Stimulated activated CD8-positive, alpha-beta memory T cell treated with anti-CD3 and anti-CD28 coated beads, Interleukin-12 subunit alpha, Interleukin-12 subunit beta, amount 100 ng/mL, for 1 hour (primary cell): ENCODE measurements at places on chromosomes 5 and 9.

DNA sequence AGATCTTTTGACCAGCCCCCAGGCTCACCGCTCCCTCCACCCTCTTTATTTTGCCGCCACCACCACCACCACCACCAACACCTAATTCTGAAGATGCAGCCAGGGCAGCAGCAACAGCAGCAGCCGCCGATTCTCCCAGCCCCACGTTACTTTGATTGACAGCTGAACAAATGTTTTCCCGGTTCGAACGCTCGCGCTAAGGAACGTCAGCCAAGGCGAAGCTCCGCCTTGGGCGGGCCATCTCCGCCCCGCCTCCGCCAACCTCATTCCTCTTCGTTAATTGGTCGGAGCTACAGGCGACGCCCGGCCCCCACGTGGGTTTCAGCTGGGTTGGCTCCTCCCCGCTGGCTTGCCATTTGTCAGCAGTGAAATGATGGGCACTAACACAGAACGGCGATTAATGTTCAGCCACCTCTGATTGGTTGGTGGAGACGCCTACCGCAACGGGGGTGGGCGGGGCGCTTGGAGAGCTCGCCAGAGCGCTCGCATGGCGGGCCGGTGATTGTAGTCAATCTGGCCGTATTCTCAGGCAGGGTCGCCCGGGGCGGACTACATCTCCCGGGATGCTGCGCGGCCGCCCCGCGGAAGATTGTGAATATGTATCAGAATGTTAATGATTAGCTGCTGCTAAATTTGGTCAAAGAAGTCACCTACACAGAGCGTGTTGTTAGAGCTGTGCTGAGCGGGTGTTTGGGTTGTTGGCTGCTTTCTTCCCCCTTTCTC, at the start of gene TLE4:
Gene TLE4 (plus strand): TSS at position 657 of the 723 bp plus-strand sequence. CDS start 826 bp downstream, outside the sequence.
- DNase-seq = peak; percentile 100

- no peak for DNase-seq
Observed at GRCh38 chr9:134892221-134892620, 11.6 kb downstream of the FCN2 start.

- no peak for DNase-seq
Observed at GRCh38 chr5:88092958-88093605, 175.6 kb downstream of the TMEM161B start.

- no peak for DNase-seq
Observed at GRCh38 chr9:79651251-79651795, 79.6 kb downstream of the TLE4 start.

GRCh38 chr5:5886812-5887486, 464.5 kb downstream of the ICE1 start:
- DNase-seq = no peak

- DNase-seq = no peak
Observed at GRCh38 chr9:128390813-128391711, 19.9 kb downstream of the URM1 start.

- no peak for DNase-seq
Observed at GRCh38 chr5:175554296-175554695, 75.9 kb downstream of the SFXN1 start.

DNA sequence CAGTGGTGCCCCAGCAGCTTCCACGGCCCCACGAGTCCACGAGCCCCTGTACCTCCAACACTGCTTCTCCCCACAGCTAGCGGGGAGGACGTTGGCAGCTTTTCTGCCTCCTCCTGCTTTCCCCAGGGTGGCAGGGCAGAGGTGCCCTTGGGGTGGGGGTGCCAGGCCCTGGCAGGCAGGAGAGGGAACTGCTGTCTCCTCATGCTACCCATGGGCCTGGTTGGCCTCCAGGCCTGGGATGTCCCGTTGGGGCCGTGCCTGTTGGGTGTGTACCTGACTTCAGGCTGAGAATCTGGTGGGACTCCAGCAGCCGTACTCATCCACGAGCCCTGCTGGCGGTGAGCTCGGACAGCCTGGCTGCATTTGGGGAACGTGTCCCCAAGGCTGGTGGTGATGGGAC, 27.3 kb downstream of the RXRA start:
- no peak for DNase-seq

DNA sequence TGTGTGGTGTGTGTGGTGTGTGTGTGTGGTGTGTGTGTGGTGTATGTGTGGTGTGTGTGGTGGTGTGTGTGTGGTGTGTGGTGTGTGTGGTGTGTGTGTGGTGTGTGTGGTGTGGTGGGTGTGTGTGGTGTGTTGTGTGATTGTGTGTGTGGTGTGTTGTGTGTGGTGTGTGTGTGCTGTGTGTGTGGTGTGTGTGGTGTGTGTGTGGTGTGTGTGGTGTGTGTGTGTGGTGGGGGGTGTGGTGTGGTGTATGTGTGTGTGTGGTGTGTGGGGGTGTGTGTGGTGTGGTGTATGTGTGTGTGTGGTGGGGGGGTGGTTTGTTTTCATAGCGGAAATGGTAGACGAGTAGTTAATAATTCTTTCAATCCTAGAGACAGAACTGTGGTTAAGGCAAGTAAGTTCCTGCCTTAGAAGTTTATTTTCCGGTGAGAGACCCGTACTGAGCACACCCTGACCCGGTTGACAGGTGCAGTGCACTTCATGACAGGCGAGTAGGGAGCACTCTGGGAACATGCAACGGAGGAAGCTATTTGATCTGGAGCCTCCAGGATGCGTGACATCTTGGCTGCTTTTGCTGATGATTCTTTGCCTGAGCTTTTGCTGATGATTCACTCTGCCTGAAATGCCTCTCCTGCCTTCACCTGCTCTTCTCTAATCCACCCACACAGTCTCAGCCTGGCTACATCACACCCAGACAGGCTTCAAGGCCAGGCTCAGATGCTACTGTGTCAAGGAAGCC, 21.7 kb upstream of the FAT2 start:
- no peak for DNase-seq
